ENCODE measurements at places on chromosomes 12 and 14. TPM values are rescaled to one million over a fixed set of nuclear protein-coding genes. Genes with fewer than 3 reads are reported as not detected.

TAS2R10 gene
- 0.17 TPM for total RNA-seq

CYP27B1 gene
- 0.47 TPM for total RNA-seq

OR6C75 gene
- total RNA-seq, result not detected

KLRC1 gene
- not detected for total RNA-seq

JKAMP gene
- total RNA-seq, result 78.1 TPM

TMTC2 gene
- total RNA-seq, result 13.0 TPM

OVCH1 gene
- total RNA-seq, result not detected

DENND5B gene
- 12.1 TPM for total RNA-seq

KRT74 gene
- total RNA-seq, result not detected

MYRFL gene
- total RNA-seq, result under 0.01 TPM

INHBC gene
- not detected for total RNA-seq

ZNF705A gene
- total RNA-seq, result under 0.01 TPM

P2RX2 gene
- 0.17 TPM for total RNA-seq

SCYL2 gene
- 49.2 TPM for total RNA-seq

TIMELESS gene
- total RNA-seq, result 8.8 TPM

TMCC3 gene
- total RNA-seq, result 27.8 TPM

SMCO2 gene
- total RNA-seq, result 0.23 TPM

TMEM253 gene
- total RNA-seq, result not detected

DNA sequence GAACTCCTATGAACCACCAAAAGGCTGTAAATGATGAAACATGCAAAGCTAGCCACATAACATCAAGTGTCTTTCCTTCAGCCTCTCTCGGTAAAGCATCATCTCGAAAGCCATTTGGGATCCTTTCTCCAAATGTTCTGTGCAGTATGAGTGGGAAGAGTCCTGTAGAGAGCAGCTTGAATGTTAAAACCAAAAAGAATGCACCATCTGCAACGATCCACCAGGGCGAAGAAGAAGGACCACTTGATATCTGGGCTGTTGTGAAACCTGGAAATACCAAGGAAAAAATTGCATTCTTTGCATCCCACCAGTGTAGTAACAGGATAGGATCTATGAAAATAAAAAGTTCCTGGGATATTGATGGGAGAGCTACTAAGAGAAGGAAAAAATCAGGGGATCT, 61.2 kb downstream of the ATG14 start:
- DNase-seq, result no peak

- no peak for DNase-seq
Measured at GRCh38 chr14:44742202-44742601, 219.5 kb downstream of the KLHL28 start.

- no peak for DNase-seq
Measured at GRCh38 chr12:47218191-47218654, 138.5 kb upstream of the AMIGO2 start.

DNA sequence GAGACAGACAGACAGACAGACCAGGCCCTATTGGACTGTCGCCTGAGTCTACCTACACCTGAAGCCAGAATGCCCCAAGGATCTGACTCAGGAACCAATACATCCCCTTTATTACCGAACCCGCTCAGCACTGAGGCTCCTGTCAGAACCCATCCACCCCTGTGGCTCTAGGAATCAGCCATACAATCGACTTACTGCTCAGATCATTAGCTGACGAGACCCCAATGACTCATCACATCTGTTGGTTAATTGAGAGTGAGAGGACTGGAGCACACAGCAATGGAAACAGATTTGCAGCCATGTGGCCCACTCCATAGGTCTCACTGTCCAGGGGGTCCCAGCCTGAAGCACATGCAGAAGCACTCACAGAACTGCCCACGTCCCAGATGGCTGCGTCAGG, 15.2 kb downstream of the ITPK1 start:
- DNase-seq, result no peak

DNA sequence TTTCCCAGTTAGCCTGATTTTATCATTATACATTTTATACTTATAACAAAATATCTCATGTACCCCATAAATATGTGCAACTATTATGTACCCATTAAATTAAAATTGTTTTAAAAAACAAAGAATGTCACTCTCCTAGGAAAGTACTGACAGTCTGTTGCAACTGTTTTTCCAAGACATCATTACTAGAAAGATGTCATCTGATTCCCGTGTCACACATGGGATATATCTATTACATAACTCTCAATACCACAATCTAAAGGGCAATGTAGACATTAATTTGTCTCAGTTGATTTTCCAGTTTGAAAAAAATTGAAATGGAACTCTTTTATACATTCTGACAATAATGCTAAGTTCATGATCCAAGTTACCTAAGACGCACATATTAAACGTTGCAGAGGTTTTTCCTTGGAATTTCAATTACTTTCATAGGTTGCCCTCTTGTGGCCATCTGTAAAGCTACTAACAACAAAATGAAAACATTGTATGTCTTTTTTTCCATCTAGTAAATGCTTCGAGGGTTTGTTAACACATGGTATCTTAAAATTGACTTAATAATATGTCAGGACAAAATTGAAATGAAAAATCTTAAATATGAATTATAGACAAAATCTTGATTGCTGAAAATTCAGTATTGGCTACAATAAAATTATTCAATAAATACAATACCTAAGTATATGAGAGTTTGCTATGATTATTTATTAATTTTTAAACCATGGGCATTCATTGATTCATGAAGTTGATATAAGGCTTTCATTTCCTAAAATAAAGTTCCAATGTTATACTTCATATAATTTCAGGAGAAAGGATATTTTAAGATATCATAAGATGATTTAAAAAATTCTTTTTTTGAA, 131.6 kb downstream of the PPFIA2 start:
- peak; percentile 46 for DNase-seq

DNA sequence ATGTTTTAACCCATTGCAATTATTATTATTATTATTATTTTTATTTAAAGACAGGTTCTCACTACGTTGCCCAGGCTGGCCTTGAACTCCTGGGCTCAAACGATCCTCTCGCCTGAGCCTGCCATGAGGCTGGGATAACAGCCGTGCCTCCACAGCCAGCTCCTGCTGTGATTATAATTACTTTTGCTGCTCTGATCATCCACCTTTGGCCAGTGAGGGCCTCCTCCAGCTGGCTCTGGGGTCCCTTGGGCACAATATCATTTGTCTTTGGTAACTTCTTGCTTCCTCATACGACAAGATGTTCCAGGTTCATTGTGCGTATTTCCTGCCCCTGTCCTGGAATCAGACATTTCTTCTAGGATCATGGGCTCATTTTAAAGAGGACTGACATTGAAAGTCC, 28.4 kb downstream of the LRTM2 start:
- no peak for DNase-seq

GRCh38 chr12:121932176-121932536, 13.8 kb downstream of the CFAP251 start:
- DNase-seq, result no peak

DNA sequence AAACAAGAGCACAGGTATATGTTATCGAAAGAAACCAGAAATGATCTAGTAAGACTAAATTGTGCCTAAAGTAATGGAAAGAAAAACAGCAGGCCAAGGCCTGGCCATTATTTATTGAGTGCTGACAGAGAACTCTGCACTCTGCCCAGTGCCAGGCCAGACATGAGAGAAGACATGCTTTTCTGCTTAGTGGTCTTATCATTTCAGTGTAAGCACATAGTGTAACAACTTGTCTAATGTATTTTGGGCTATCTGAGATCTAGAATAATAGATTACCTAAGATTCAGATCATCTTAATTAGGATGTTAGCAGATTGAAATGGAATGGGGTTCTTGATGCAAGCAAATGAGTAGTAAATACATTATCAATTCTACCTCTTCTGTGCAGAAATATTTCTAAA, 278.3 kb downstream of the AKAP6 start:
- DNase-seq, result no peak

DNA sequence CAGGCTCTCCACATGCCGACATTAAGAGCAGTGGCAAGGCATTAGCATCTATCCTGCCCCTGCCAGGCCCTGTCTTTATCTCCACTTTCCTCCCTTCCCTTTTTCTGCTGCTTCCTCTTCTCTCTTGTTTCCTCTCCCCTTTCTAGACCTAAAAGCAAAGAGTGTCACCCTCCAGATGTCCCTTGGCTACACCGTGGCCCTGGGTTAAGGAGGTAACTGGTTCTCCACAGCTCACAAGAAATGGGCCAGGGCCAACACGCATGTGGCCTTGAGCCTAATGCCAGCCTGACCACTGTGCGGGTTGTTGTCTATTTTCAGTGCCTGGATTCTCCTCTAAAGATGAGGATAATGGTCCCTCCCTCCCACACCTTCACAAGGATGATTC, 41.7 kb upstream of the DDX11 start:
- no peak for DNase-seq

DNA sequence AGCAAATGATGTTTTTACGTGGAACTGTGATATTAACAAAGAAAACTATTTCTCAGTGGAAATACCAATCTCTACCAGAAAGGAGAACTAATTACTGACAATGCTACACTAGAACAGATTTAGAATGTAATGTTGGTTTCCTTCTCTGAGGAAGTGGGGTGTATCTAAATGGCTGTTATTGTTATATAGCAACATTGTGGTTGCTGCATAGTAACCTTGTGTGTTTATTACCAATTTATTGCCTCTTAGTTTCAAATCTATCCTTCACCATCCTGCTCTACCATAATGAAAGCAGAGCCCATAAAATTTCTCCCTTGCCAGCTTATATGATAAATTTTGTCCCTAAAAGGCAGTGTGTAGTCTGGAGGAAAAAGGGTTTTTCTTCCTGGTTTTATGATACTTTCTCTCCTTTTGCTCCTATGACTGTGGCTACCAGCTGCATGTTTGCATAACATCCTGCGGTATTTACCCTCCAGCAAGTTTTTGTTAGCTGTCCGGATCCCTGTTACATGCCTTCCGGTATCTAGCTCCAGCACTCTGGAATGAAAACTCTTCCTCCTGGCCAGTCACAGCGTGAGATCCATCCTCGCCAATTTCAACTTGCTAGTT, 5.7 kb upstream of the KLRK1 start:
- peak; percentile 23 for DNase-seq

- peak; percentile 51 for DNase-seq
Measured at GRCh38 chr12:96392397-96392796, 7.8 kb downstream of the CDK17 start.

GRCh38 chr14:100117026-100117425, 42.4 kb downstream of the DEGS2 start:
- no peak for DNase-seq

DNA sequence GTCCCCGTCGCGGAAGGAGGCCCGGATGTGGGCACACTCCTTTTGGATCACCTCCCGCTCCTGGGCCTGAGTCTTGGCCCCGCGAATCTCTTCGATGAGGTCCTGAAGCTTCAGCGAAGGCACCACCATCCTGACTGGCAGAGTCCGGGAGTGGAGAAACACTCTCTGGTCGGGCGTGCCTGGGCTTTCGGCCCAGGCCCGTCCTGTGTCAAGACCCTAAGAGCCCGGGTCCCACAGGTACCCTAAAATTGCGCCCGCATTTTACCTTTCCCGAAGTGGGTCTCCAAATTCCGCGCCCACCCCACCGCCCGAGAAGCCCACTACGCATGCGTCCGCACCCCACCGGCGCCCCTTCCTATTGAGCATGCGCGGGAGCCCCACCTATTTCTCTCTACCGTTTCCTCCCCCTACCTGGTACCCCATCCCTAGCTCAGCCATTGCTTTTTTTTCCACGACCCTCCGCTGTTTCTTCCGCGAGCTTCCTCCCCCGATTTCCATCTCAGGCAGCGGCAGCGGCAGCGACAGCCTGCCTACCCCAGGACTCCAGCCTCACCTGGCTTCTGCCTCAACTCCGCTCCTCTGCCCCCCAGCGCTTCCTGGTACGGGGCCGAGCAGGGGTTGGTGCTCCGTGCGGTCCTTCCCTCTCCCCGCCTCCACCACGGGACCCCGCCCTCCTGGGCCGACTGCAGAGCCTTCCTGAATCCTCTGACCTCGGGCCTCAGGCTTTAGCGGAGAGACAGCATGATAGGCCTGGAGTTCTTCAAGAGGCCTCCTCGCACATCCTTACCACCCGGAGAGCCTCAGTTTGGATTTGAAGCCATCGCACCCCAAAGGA, at the start of gene AP1G2:
Gene AP1G2, minus strand, starts transcription at position 606 of the 835 bp plus-strand sequence. Its CDS starts 477 bp downstream, at position 129.
- peak; percentile 67 for DNase-seq

- peak; percentile 75 for DNase-seq
Measured at GRCh38 chr12:105214670-105215375, 21.2 kb downstream of the APPL2 start.

DNA sequence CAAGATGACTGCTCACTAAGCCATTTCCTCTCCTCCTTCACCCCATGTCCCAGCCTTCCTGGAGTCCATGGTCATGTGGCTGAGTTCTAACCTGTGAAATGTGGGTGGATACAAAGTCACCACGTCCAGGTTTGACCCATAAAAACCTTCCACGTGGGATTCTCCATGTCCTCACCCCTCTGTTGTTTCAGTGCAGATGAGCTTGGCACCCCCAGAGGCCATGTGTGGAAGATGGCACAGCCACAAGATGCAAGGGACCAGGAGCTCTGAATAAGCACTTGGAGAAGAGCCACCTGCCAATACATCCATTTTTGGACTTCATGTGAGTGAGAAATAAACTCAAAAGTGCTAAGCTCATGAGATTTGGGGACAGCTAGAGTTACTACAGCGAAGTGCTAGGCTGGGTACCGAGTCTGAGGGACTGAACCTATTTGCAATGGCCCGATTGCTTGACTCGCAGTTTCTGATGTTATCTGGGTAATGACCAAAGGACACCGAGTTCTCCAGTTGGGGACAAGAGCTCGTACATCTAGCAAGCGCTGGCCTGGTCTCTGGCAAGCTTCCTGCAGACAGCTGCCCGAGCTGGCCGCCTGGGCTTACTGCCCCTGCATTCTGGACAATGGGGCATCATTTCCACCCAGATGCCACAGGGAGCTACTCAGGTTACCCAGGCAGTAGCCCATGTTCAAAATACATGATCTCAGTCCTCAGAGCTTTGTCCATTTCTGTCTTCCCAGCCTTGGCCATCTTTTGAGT, 7.7 kb upstream of the SLC24A4 start:
- DNase-seq, result no peak

GRCh38 chr12:70645494-70646317, 8.5 kb upstream of the PTPRB start:
- DNase-seq, result peak; percentile 97

- no peak for DNase-seq
Measured at GRCh38 chr12:43722621-43723020, 36.0 kb downstream of the PUS7L start.

DNA sequence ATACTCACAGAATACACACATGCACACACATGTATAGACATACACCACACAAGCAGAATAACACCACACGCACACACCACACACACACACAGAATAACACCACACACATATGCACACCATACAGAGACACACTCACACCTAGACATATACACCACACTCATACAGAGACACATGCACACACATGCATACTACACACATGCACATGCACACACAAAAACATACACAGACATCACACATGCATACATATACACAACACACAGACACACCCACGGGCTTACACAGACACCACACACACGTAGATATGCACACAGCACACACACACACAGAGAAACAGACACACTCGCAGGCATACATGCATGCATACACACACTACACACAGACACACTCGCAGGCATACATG, 49.7 kb downstream of the NTF3 start:
- DNase-seq, result no peak

GRCh38 chr14:81303258-81303935, 82.6 kb upstream of the GTF2A1 start:
- DNase-seq, result peak; percentile 3
